Activated T-helper 1 cell treated with Interleukin-2 at 50 U/mL for 16 hours (primary cell): ENCODE measurements at places on chromosomes 3 and 15.

GRCh38 chr15:86892774-86893449 is 813.2 kb downstream of the AGBL1 start:
- no peak for DNase-seq

GRCh38 chr15:100297812-100298211 is 44.0 kb downstream of the ADAMTS17 start:
- no peak for DNase-seq

GRCh38 chr3:101244212-101244575 is 76.2 kb downstream of the IMPG2 start:
- no peak for DNase-seq

GRCh38 chr3:134380249-134380648 is 6.0 kb upstream of the AMOTL2 start:
- DNase-seq, result no peak

GRCh38 chr15:91625506-91625905 is 228.0 kb upstream of the SLCO3A1 start:
- no peak for DNase-seq

GRCh38 chr3:173128633-173129032 is 12.4 kb downstream of the SPATA16 start:
- no peak for DNase-seq

- no peak for DNase-seq
Measured at GRCh38 chr3:140505876-140506275, 172.0 kb upstream of the TRIM42 start.

- DNase-seq, result no peak
Measured at GRCh38 chr15:56047354-56047753, 53.9 kb upstream of the NEDD4 start.

DNA sequence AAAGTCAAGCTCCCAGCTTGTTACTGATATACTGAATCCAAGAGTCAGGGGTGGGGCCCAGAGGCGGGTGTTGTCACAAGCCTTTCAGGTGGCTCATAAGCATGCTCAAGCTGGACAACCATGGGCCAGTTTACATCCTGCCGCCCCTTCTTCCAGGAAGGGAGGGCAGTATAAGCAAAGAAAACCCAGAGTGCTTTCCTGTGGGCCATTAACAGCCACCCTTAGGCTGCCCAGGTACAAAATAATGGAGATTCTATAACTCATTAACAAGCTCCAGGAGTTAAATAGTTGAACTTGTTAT is 183.2 kb downstream of the NTRK3 start:
- DNase-seq, result no peak

GRCh38 chr15:44735482-44736180 is 697 bp upstream of the TRIM69 start:
- DNase-seq, result no peak
